Activated T-helper 17 cell treated with anti-CD3 and anti-CD28 coated beads, Interleukin-2, amount 50 U/mL, for 72 hours (primary cell): ENCODE measurements at places on chromosomes 12 and 14.

- no peak for ATAC-seq
These were observed 186.3 kb downstream of the DACT1 start for GRCh38 chr14:58824106-58824505.

- ATAC-seq: no peak
These were observed 74.5 kb downstream of the ETV6 start for GRCh38 chr12:11723993-11724392.

GRCh38 chr12:6904280-6905276, at the start of gene LRRC23:
Gene LRRC23, plus strand, starts transcription at chr12:6904822. Its CDS starts 812 bp downstream, at chr12:6905634.
- ATAC-seq: peak; percentile 99

DNA sequence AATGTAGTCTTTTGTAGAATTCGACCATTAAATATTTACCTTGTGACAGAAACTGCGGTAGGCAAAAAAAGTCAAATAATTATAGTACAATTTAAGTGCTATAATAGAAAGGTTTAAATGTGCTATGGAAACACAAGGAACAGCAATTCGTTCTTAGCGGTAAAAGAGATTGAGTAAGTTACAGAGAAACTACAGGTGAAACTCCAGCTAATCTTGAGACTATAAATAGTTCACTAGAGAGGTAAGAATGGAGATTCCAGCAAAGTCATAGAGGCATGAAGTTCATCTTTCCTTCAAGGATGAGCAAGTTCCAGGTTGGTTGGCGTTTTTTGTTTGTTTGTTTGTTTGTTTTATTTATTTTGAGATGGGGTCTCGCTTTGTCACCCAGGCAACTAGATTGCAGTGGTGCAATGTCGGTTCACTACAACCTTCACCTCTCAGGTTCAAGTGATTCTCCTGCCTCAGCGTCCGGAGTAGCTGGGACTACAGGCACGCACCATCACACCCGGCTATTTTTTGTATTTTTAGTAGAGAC, 878 bp upstream of the R3HDM2 start:
- ATAC-seq: no peak

- ATAC-seq: peak; percentile 99
These were observed 14.2 kb downstream of the ESR2 start for GRCh38 chr14:64279704-64280668.

- ATAC-seq: peak; percentile 38
These were observed at the start of gene HDAC7 for GRCh38 chr12:47819896-47820630. Gene HDAC7, minus strand, starts transcription at chr12:47819903. Its CDS starts 118 bp downstream, at chr12:47819785.

DNA sequence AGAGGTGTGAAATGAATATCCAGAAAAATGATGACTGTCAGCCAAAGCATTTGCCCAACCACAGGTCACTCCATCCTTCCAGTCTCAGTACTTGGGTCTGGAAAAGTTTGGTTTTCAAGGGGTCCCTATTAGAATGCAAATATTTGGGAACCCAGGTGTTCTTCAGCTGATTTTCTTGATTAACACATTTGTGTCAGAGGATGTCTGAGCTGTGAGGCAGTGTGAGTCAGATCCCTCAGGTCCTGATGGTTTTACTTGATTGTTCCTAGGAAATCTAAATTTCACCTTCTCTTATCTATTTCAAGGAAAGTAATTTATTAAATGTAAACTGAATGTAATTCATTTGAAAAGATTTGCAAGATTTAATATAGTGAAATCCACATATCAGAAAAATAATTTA, 71.5 kb downstream of the SSPN start:
- no peak for ATAC-seq

GRCh38 chr14:102046337-102047278, 40.2 kb downstream of the HSP90AA1 start:
- peak; percentile 49 for ATAC-seq

DNA sequence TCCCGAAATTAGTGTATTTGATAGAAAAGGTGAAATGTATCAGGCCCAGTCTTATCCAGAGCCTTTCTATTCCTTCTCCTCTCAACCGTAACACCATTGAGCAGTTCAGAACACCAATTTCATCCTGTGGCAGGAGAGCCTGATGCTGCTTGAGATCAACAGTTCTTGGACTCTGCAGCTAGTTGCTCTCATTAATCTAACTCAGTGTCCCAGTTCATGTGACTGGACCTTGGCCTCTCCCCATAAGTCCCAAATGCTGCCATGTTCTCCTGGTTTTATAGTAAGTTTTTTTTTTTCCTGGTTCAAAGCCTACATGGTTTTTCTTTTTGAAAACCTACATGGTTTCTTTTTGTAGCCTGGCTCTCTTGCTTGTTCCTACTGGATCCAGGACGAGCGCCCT, 293.9 kb downstream of the ITPR2 start:
- no peak for ATAC-seq

- no peak for ATAC-seq
These were observed 8.0 kb downstream of the ASPG start for GRCh38 chr14:104093366-104094055.

DNA sequence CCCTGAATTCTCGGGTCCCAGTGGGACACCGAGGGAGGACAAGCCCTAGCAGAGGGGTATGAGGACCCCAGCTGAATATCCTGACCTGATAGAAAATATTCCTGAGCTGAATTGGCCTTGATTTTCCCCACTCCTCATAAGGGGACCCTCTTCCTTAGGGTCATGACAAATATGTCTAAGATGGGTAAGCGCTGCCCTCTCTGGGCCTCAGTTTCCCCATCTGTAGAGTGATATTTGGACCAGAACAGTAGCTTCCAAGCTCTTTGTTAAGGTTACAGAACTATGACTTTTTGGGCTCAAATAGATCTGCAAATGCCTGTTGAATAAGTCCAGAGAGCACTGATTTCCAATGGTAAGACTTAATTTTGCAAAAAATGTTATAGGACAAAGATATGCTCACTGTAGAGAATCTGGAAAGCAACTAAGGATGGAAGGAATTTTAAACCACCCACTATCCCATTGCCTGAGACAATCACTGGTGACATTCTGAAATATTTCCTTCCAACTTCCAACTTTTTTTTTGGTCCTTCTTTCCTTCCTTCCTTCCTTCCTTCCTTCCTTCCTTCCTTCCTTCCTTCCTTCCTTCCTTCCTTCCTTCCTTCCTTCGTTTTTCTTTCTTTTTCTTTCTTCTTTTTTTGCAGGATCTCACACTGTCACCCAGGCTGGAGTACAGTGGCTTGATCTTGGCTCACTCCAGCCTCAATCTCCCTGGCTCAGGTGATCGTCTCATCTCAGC, 32.0 kb downstream of the MYL2 start:
- no peak for ATAC-seq

DNA sequence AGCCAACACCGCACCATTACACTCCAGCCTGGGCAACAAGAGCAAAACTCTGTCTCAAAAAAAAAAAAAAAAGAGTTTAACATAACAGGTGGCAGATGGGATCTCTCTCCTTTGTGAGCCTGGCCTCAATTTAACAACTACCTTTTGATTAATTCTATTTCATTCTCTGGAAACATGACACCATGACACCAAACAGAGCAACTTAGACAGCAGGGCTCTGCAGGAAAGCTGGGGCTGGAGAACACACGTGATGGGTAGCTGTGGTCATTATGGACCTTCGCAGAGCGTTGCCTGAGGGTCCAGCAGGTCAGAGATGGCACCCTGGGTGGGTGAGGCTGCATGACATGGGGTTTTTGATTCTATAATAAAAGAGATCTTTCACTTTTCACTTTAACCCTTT, 1.7 kb upstream of the DGLUCY start:
- no peak for ATAC-seq

DNA sequence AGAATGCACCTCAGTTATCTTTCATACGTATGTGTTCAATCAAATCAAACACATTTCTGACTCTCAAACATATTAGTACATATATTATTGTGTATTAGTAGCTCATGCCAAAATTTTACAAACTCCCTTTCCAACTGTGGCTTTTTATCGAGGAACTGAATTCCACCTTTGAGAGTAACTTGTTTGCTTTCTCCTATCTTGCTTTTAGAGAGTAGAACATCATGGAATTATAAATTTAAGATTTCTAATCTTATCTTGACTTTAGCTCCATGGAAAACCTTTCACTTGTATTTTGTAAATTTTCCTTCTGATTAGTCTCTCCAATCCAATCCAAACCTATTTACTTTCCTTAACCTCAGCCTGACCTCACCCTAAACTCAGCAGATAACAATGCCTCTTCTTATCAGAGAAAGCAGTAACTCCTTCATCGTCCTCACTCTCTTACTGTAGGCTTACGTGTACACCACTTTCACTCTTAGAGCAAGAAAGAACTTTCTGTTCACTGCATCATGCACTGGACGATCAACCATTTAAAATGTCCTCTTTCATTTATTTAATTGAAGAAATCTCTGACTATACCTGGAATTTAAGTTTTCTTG, 164.5 kb downstream of the TMTC3 start:
- no peak for ATAC-seq

- ATAC-seq: no peak
These were observed 245.9 kb downstream of the CACNA1C start for GRCh38 chr12:2298556-2299200.

DNA sequence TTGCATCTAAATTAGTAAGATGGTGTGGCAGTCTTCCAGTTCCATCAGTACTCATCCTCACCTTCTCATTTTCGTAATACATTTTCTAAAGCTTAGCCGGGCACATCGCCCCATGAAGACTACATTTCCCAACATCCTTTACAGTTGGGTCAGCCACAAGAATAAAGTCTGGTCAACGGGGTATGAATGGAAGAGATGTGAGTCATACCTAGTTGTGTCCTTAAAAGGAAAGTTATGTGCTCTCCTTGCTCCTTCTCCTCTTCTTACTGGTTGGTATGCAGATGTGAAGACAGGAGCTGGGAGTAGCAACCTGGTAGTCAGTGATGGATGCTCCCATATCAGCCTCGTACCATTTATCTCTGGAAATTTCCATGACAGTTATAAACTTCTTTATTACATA, 35.9 kb upstream of the EGLN3 start:
- ATAC-seq: peak; percentile 55

- no peak for ATAC-seq
These were observed 99.0 kb upstream of the SSTR1 start for GRCh38 chr14:38108681-38109080.

- ATAC-seq: no peak
These were observed 31.2 kb upstream of the PLEKHG6 start for GRCh38 chr12:6279256-6279628.

DNA sequence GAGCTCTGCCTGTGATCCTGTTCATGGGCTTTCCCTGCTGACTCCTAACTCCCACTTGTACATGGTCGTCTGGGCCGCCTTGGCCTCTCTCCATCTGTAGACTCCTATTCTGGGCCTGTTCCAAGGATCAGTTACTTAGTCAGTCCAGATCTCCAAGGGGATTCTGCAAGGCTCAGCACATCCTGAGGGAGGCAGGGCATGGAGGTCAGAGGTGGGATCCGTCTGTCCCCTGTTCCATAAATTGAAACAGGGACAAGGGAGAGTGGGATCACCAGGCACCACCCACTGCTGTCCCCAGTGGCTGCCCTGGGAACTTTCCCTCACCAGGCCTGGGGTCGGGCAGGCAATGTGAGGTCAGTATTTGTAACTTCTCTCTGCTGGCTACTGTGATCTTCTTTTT, 43.5 kb downstream of the KCTD10 start:
- no peak for ATAC-seq

GRCh38 chr14:97218691-97219430, 421.7 kb downstream of the VRK1 start:
- peak; percentile 67 for ATAC-seq

DNA sequence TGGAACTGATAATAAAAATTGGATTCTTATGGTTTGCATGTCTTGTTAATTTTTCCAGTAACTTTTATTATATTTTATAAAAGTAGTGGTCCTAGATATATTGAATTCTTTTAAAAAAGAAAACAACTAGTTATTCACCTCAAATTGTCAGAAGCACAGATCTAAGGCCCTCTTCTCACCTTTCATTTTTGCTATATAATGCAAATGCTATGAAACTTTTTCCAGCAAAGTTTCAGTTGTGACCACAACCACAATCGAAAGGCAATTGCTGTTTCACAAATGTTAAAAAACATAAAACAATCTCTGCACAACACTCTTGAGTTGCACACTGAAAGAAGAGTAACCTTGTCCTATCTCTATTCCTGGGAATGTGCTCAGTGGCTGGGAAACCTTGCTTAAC, 479.8 kb upstream of the FLRT2 start:
- ATAC-seq: no peak

DNA sequence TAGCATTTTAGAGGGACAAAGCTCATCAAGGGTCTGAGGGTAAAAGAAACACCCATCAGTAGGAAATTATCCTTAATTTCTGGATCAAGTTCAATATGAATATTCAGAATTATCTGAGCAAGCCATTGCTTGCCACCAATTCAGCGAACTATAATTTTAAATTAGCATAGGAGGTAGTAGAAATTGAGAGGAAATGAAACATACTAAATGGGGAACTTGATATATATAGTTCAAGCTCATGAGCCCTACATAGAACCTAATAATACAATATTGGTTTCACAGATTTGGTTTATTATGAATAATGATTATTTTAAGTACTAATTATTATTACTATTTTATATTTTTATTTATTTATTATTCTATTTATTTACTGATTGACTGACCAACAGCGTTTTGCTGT, 42.1 kb upstream of the GXYLT1 start:
- ATAC-seq: no peak

DNA sequence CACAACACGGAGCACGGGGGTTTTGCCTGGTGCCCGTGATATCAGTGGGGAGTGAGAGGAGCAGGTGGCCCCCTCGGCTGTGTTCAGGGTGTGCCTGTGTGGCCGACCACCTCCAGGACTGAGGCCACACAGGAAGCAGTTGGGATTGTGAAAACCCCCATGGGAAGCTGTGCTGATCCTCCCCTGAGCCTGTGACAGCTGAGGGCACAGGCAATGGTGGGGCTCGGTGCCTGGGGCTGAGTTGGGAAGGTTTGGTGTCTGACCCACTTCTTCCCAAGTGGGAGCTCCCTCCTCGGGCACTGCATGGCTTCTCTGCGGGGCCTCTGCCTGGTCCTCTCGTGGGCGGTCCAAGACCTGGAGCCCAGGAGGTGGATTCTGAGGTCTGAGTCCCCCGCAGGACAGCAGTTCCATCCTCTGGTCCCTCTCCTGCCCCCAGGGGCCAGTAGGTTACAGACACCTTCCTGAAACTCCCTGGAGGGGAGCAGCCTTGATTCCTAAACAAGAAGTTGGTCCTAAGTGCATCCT, 17.9 kb downstream of the PACS2 start:
- ATAC-seq: no peak

DNA sequence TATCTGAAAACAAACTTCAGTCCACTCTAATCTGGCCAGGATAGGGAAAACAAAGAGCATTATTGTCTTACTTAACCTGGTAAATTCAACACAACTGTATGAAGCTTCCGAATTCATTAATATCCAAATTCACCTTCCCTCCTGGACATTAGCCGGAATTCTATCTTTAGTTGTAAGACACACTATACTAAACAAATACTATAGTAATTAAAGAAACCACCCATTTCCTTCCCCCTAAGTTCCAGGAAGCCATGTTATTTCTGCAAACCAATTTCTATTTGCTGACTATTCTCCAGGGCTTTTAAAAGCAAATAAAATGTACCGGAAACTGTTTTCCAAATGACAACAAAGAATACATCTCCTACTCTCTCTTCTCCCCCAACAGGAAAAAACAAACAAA, 122.7 kb upstream of the MDM1 start:
- no peak for ATAC-seq
